ENCODE measurements at places on chromosomes 2 and 18. TPM values are rescaled to one million over a fixed set of nuclear protein-coding genes. Genes with fewer than 3 reads are reported as not detected.

- no peak for DNase-seq
Observed at GRCh38 chr18:28208712-28209265, 31.9 kb upstream of the CDH2 start.

The TANK gene
- polyA plus RNA-seq, result 33.0 TPM

DNA sequence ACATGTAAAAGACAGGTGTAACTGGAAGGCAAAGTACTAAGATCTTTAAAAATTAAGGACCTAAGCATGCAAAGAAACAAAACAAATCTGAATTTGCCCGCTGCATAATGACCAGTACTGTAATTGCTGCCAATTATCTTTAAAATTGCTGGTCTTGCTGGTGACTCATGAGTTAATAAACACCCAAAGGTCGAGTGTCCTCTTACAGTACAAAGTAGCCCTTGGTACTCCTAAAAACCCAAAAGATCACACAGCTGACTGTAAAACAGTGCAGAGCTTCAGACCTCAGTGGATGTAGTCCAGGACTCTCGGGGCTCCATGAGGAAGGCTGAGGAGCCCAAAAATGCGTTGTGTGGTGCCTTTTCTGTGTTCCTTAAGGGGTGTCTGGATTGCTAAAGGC is 308.7 kb downstream of the CNTNAP5 start:
- no peak for DNase-seq

GRCh38 chr2:26957534-26957933 is 12.9 kb upstream of the MAPRE3 start:
- no peak for DNase-seq

- DNase-seq, result no peak
Observed at GRCh38 chr18:69528435-69528834, 127.7 kb downstream of the DOK6 start.

DNA sequence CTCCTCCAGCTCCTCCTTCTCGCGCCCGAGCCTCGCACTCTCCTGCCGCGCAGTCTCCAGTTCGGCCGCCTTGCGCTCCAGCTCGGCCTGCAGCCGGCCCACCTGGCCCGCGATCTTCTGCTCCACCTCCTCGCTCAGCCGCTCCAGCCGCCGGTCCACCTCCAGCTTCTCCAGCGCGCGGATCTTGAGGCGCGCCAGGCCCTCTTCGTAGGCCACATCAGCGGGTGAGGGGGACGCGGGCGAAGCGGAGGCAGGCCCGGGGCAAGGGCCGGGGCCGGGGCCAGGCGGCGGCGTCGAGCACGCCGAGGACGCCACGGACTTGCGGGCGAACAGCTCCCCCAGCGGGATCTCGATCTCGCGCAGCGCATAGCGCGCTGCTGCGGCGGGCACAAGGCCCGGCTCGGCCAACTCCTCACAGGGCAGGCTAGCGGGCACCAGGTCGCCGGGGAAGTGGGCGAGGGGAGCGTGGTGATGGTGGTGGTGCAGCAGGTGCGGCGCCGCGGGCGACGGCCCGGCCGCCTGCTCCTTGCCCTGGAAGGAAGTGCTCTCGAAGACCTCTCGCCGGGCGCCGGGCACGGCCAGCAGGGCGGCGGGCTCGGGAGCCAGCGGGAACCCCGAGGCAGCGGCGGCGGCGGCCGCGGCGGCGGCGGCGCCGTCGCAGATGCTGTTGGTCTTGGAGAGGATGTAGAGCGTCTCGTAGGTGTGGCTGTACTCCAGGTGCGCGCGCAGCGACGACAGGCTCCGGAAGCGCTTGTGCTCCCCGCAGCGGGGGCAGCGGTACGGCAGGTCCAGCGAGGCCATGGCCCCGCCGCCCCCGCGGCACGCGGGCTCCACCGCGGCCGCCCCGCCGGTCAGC is 15.2 kb downstream of the FBXO41 start:
- DNase-seq, result no peak

DNA sequence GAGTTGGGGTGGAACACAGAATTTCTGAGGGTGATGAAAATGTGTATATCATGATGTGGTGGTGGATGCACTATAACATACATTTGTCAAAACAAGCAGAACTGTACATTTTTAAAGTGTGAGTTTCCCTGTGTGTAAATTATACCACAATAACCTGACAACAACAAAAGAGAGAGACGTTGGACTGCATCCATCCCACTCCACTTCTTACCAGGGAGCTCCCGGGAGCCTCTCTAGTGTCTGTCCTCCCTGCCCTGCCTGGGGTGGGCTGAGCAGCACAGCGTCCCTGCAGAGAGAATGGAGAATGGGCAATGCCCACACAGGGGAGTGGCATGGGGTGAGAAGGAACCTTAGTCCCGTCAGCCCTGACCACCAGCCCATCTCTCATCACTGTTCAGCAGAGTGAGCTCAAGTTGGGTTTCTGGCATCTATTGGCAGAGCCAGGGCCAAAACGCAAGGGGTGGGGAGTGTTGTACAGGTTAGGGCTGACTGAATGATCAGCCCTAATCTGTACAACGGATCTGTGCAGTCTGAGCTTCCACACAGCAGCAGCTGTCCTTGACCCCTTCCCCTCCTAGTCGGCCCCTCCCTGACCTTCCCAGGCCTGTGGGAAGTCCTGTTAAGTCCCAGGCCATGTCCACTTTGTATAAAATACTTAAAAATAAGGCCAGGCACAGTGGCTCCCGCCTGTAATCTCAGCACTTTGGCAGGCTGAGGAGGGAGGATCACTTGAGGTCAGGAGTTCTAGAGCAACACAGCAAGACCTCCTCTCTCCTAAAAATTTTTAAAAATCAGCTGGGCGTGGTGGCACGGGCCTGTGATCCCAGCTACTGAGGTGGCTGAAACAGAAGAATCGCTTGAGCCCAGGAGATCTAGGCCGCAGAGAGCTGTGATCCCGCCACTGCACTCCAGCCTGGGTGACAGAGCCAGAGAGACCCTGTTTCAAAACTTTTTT is 3.3 kb upstream of the PROC start:
- DNase-seq, result no peak

DNA sequence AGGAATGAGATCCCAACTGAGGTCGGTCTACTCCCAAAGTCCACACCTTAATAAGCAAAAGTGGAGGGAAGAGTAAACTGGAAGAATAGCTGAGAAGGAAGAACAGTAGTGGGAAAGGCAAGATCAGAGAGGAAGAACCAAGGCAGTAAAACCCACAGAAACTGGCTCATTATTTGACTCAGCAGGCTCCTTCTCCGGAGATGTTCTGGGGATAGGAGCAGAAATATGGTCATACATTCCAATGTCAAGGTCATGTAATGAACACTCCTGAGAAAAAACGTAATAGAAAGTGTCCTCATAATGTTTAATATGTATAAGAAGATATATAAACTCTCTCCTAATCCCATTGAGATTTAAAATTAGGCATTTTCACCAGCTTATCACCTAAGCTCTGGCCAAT is 39.5 kb downstream of the STK39 start:
- DNase-seq, result no peak

The THSD7B gene
- polyA plus RNA-seq, result 0.04 TPM

The UGT1A8 gene
- not detected for polyA plus RNA-seq

GRCh38 chr2:68751397-68752339 is 17.1 kb downstream of the ARHGAP25 start:
- DNase-seq, result peak; percentile 91

DNA sequence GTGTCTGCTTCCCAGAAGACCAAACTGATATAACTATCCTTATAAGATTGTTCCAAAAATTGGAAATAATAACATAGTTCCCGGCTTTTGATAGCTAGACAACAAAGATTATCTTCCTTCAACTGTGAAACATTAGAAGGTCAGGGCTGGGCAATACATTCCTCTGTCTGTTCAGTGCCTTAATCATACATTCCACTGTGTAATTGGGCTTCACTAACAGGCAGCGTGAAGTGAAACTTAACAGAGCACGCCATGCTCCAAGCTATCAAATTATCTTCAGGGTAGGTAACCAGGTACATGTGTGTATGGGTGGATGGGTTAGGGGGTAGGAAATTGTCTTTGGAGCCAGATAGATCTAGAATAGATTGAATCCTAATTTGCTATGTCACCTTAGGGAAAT is 23.5 kb upstream of the ARL5A start:
- no peak for DNase-seq

The HOXD9 gene
- polyA plus RNA-seq, result not detected

The TXNL4A gene
- 139 TPM for polyA plus RNA-seq

The SKOR2 gene
- polyA plus RNA-seq, result not detected

- no peak for DNase-seq
Observed at GRCh38 chr2:161422816-161423403, 6.8 kb downstream of the TBR1 start.

The MC2R gene
- not detected for polyA plus RNA-seq

DNA sequence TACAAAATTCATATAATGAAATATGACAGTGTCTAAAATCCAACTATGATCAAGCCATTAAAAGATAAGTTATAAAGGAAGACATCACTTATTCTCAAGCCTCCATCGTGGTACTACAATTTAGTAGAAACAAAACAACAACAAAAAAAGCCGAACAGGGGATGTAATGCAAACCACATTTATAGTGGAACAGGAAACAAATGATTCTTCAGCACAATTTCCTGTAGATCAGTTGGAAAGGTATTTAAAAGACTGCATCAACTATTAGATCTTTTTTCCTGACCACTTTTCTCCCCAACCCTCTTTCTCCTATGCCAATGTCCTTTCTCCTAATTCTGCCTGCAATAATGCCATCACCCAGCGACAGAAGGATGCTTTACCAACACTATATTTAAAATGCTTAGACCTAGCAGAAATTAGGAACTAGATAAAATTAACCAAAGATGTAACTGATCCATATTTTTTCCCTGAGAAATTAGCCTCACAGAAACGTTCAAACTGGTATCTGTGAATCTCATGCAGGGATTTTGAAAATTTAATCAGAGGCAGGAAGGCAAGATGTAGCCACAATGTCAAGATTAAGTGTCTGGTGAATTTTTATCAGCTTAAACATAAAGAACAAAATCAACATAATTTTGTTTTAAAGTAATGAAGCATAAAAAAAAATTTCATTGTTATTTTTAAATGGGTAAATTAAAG is 271.4 kb downstream of the TCF4 start:
- DNase-seq, result no peak

GRCh38 chr2:162221064-162221463 is 22.2 kb downstream of the FAP start:
- DNase-seq, result peak; percentile 62

- DNase-seq, result no peak
Observed at GRCh38 chr2:119175517-119175916, 17.0 kb upstream of the C1QL2 start.

- DNase-seq, result no peak
Observed at GRCh38 chr2:185785851-185786473, 47.4 kb downstream of the FSIP2 start.

- no peak for DNase-seq
Observed at GRCh38 chr2:236321415-236321814, 57.2 kb upstream of the ASB18 start.

DNA sequence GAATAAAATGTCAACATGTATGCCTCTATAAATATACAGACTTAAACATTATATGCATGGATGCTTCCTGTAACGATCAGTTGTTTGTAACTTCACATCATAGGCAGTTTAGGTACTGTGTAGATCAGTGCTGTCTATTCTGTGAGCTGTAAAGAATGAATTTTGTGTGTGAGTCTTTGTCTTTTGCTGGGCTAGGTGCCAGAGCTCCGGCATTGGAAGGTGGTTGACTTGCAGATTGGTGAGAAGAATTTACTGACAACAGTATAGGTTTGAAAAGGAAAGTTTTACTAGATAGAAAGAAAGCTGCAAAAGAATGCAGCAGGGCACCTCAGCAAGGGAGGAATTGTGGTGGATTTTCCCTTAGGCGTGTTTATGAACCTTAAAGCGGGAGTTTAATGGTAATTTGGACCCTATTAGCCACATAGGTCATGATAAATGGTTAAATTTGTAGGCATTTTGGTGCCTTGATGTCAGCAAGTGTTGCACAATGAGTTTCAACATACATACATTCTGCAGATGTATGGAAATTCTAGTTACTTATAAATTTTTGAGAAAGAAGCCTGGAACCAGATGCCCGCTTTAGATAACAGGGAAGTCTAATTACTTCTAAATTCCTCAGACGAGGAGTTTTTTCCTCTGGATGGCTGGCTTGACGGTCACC is 6.7 kb upstream of the QPCT start:
- no peak for DNase-seq

DNA sequence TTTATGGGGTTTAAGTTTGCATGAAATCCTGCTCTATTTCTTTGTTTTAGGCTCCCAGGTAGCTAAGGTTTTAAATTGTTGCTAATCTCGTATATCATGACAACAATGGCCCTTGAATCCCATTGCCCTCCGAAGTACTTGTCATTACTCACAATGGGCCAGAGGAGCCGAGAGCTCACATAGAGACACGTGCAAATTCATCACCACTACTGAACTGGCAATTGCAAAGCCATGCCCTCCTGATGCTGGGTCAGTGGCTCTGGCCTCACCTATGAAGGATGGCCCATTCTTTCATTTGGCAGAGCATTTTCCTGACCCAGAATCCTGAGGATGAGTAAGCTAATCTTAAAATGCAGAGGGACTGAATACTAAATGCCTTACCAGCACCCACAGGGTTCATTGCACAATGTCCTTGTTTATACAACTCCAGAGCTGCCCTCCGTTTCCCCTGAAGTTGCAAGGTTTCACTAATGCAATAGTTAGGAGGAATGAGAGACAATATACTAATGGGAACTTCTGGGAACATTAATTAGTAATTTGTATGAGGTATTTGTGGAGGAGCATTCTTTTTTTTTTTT is 71.6 kb upstream of the GAREM1 start:
- DNase-seq, result no peak

GRCh38 chr2:161307676-161308075 is 549 bp upstream of the PSMD14 start:
- DNase-seq, result no peak

Measured in heart left ventricle (tissue), 16 donors.